ENCODE measurements at places on chromosomes 5 and 9.

DNA sequence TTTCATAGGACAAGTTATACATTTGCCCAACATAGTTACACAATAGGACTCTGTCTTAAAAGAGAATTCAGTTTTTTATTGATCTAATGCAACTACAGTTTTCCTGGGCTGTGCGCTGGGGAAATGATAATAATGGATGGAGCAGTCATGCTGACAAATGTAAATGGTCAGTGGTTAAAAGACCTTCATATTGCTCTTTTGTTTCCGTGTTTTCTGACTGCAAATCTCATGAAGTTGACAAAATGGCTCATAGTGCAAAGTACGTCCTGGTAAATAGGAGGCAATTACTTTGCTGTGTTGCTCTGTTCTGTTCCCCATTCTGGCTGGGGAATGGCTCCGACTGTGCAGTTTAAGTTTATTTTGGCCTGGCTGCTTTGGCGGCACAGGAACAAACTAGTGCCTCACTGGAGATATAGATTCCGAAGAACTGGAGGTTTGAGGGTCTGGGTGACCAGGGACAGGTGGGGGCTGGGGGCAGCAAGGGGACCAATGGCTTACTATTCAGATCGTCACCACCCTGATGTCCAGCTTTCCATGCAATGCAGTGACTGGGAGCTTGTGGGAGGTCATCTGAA, 54.3 kb downstream of the PTTG1 start:
- no peak for DNase-seq

DNA sequence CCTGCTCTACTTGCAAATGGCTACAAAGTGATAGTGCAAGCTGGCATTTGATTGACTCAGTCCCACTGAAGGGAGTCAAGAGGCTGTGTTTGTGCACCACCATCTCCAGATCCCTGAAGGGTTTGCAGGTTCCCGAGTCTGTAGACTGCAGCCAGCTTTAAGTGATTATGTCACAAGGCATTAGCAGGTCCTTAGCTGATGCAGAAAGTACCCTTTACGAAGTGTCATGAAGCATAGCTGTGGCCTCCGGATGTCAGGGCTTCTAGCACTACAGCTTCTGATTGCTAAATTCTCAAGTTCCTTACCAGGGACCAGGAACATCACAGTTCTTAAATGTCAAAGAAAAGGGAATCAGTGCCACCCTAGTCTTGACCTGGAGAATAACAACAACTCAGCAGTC, 311.3 kb upstream of the TRPC7 start:
- DNase-seq: no peak

- no peak for DNase-seq
Observed at GRCh38 chr9:95091601-95092261, 225.8 kb downstream of the FANCC start.

DNA sequence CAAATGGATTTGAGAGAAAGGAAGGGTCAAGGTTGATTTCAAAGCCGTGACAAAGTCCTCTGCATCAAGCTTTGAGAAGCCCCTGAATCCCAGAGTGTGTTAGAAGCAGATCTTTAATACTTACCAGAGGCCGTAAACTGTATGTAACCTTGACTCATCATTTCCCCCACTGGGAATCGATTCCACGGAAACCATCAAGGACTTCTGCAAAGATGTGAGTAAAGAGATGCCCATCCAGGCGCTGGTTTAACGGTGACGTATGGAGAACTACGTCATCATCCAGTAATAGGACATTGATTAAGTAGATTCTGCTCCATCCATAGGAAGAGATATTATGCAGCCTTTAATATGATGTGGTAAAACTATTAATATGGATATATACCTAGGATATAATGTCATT, 1.6 kb downstream of the RNF183 start:
- DNase-seq: no peak

- no peak for DNase-seq
Observed at GRCh38 chr5:53971551-53971950, 338.8 kb downstream of the ARL15 start.

DNA sequence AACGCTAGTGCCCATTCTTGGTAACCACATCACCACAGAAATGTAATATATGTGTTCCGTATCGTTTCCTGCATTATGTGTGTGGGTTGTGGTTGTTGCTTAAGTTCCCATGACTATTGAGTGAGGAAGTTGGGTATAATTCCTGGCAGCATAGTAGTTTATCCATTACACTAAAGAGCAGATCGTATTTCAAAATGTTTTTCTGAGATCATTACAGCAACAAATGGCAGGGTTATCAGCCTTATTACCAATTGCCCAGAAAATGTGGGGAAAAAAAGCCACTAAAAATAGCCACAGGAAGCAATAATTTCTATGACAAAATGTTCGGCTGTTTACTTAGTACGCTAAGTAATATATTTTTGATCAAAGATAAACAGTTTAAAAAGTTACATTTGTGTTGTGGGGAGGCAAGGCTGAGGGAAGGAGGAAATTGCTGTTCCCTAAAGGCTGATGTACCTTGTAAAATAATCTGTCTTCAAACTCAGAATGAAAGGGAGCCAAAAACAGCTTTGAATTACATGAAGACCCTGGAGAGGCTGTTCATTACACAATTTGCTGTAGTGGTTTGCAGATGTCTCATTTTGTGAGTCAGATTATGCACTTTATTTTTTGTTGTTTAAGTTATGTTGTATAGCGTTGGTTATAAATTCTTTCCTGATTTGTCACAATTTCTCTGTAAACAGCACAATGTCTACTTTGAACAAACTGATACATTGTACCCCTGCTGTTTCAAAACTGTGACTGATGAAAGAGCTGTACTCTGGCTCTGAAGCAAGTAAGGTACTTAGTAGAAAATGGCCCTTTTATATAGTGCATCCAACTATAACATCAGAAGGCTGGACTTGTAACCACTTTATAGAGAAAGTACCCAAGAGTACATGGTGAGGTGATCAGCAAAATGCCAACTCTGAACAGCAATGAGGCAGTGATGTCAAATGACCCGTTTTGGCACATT, 1028.5 kb downstream of the NR2F1-AS1 start:
- DNase-seq: no peak

DNA sequence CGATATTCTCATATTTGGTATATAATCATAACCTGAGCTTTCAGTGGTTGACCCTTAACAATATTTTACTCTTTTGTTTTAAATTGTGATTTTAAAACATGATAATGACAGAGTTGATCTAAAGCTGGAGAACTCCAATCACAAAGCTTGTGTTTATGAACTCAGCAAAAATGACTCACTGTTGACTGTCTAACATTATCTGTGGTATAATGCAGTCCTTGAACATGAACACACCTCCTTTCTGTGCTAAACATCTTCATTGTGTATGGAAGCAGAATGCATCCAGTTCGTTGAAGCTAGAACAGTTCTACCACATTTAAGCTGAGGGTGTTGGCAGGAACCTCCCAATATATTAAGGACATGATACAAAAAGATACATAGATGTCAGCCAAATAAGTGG, 1030.2 kb upstream of the SEMA6A start:
- DNase-seq: no peak

DNA sequence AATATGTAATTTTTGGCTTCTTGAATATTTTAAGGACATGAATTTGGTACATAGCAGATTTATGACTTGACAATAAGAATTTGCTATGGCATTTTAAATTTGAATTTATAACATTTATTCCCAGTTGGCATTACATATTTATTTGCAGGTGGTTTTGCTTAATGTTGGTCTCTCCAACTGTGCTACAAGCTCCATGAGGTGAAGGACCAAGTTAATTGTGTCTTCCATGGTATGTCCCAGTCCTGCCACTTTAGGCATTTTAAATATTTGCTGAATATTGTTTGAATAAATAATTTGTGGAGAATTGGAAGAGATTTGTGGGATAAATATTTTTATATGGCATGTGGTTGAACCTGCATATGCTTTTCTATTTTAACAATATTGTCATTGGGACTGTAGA, 253.4 kb upstream of the RIOK2 start:
- DNase-seq: no peak

GRCh38 chr5:55037046-55037771, 13.2 kb downstream of the GZMK start:
- DNase-seq: no peak

- DNase-seq: no peak
Observed at GRCh38 chr9:77753180-77753579, 105.1 kb upstream of the GNA14 start.

DNA sequence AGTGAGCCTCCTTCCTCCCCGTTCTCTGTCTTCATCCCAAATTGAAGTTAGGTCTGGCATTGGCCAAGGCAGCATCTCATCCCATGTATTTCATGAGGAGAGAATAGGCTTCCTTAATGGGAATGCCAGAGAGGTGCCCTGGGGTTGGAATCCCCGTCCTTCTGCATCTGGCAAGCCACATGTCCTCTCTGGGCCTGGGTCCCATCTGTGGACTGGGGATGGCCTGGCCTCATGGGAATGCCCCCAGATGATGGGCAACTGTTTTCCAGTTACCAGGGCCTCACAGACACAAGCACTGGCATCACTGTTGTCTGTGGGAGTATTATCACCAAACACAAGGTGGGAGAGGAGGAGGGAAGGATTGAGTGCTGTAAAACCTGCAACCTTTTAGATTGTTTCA, 153.9 kb downstream of the FSTL4 start:
- DNase-seq: no peak

- no peak for DNase-seq
Observed at GRCh38 chr5:11302663-11303062, 541.6 kb upstream of the DAP start.

DNA sequence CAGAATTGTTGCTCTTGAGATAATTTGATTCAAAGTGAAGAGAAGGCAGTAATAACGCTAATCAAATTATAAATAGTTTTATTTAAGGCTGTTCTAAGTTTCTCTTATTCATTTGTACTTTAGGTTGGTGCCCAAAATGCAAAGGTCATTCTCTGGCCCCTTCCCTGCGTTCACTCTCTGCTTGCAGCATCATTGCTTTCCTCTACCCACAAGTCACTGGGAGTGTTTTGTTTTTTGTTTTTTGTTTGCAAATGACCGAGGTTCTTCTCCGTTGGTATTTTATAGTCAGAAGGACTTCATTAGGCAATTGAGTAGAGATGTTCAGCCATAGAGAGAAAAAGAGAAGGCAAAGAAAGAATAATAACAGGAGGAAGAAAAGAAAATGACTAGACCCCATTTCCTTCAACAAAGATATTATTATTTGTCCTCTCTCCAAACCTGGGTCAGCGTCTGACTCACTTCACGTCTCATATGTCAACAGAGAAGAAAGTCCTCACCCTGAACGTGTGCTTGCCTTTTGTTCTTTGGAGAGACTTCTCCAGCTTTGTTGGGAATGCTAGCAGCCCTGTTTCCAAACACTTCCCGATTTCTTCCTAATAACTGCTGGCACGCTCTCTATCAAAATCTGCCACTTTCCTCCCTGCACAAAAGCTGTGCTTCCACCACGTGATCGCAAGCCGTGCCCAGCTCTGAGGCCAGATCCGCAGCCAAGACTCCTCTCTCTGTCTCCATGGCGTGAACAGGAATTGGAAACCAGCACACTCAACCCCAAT, 119.8 kb downstream of the EBF1 start:
- DNase-seq: no peak

DNA sequence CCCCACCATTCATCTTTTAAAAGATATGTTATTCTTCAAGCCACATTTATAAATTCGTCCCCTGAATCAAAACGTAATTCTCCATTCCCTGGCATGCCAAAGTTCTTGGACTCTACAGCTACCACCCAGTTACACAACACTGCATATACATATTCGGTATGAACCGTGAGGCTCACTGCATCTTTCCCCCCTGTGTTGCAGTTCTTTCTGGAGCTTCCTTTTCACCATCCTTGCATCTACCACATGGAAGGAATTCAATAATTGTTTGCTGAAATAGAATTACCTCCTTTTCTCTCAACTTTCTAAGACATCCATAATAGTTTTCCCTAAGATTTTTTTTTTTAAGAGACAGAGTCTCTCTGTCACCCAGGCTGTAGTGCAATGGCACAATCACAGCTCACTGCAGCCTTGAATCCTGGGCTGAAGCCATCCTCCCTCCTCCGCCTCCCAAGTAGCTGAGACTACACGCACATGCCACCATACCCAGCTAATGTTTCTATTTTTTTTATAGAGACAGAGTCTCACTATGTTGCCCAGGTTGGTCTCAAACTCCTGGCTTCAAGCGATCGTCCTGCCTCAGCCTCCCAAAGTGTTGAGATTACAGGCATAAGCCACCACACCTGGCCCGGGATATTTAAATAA, 3.3 kb downstream of the LPAR1 start:
- no peak for DNase-seq

DNA sequence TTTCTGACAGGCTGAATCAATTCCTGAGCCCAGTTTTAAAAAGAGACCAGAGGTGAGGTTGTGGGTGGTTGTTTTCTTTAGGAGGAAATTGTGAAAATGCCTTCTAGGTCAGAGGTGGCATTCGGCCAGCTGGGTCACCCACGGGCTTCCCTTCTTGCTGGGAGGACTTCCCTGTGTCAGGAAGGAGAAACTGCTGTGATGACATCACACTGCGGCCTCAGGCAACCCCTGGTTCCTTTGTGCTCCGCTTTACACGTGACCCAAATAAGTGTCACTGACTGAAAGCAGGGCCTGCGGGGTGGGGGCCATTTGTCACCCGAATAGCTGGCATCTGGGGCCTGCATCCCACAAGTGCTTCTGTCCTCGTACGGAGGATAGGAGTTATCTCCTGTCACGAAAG, 39.7 kb downstream of the FABP6 start:
- DNase-seq: no peak

- DNase-seq: no peak
Observed at GRCh38 chr9:134378901-134379338, 52.7 kb downstream of the RXRA start.

DNA sequence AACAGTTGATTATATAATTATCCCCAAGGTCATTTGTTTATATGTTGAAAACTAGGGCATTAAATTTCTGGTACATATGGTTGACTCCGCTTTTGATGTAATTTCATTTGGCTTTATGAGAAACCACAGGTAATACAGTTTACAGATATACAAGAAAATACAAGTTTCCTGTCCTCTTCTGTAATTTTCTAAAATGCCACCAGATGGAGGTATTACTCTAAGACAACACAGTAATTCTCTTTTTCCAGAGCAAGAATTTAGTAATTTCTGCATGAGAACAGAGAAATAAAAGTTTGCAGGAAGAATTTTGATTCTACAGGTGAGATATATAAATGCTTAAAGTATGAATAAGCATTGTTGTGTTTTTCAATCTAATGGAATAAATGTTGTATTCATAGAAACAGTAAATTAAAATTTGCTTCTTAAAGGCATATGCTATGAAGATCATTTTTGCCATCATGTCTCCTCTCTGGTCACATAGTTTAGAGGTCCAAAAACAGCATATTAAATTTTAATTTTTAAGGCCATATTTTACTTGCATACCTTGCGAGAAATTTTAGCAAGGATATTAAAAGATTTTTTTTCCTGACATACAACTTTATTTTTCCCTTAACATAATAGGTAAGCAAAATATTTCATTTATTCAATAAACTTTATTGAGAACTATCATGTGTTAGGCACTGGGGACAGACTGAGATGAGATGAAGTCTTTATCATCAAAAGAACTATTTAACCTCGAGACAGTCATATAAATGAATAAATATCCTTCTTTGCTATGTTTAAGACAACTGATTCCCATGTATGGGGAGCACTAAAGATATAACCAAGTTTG, 22.7 kb downstream of the CHD1 start:
- no peak for DNase-seq

- DNase-seq: no peak
Observed at GRCh38 chr5:177066224-177066623, 20.5 kb upstream of the FGFR4 start.

- peak; percentile 37 for DNase-seq
Observed at GRCh38 chr5:181217111-181217802, 5.8 kb upstream of the TRIM41 start.

- no peak for DNase-seq
Observed at GRCh38 chr5:78701795-78702410, 53.3 kb upstream of the LHFPL2 start.

GRCh38 chr5:150609843-150610584, 30.4 kb upstream of the SYNPO start:
- DNase-seq: no peak
